ENCODE measurements at places on chromosomes 1 and 21.

DNA sequence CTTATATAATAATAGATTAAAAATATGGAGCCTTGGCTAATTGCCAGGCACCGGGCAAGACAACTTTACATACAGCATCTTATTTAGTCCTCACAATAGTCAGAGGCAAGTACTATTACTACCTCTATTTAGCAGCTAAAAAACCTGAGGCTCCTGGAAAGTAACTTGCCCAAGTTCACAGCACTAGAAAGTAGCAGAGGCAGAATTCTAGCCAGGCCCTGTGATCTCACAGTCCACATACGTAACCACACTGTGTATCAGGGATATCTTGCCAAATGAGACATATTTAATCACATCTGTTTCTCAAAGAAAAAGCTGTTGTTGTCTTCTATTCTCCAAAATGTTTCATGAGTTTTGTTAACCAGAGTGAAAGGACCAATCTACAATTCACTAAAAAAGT, 378.5 kb downstream of the PLPP3 start:
- no peak for DNase-seq

DNA sequence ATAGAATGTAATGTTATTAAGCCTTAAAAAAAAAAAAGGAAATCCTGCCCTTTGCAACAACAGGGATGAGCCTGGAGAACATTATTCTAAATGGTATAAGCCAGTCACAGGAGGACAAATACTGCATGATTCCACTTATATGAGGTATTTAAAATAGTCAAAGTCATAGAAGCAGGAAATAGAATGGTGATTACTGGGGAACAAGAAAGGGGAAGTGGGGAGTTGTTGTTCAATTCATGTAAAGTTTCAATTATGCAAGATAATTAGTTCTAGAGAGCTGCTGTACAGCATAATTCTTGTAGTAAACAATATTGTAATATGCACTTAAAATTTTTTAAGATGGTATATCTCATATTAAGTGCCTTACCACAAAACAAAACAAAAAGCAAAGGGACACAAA, 13.2 kb downstream of the FCER1A start:
- DNase-seq, result no peak

DNA sequence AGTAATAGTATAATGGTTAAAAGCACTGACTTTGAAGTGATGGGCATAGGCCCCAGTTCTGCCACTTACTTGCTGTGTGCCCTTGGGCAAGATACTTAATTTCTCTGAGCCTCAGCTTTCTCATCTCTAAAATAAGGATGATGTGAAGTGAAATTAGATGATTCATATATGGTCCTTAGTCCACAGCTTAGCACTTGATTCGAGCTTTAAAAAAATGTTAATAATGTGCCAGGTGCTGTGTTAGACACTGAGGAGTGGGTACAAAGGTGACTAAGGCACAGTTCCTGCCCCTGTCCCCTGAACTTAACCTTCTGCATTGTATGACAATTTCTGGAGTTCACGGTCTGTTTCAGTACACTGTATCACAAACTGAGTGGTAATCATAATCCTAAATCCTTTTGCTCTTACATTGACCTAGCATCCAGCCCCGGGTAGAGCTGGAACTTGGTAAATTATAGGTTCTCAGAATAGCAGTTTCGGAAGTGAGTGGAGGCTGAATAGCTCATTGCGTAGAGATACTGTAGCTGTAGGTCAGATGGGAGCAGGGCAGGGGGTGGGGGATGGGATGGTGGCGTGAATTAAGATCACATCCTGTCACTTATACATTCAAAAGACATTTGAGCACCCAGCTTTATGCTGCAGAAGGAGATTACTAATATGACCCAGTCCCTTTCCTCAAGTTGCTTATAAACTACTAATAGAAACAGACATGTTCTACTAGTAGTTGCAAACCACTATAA, 1.5 kb downstream of the ZNF691 start:
- DNase-seq, result no peak

GRCh38 chr1:156622581-156623297, 3.5 kb downstream of the HAPLN2 start:
- no peak for DNase-seq

DNA sequence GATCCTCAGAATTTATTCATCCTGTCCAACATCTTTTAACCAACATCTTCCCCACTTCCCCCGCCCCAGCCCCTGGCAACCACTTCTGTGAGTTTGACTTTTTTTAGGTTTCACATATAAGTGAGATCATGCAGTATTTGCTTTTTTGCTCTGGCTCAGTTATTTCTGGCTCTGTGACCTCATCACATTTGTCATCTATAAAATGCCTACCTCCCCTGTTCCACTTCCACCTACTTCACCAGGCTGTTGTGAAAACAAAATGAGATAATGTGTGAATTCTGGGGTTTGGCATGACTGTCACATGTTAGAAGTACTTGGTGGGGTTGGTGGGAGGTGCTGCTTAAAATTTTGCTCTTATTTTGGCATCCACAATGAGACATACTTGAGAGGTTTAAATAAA, 18.4 kb downstream of the HHAT start:
- no peak for DNase-seq

DNA sequence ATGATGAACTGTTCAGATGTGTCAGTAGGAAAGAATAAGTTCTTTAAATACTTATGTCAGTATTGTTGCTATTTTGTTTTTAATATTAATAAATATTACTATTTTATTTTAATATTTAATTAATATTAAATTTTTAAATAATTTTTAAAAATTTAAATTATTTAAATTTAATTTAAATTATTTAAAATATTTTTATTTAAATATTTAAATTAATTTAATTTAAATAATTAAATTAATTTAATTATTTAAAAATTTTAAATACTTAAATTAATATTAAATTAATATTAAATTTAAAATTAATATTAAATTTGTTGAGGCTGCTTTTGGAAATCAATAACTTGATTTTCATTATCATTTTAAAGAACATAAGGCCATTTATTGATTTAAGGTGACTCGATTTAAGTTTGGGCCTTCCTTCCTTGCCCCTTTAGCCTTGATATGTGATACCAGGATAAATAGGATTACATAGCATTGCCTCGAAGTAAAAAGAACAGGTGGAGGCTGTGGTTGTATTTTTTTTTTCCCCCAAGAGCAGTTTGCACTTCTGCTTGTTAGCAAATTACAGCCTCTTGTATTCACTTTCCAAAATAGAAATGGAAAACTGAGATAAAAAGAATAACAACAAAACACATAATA, 915.2 kb downstream of the TTLL7 start:
- no peak for DNase-seq

GRCh38 chr1:81574408-81574807, 226.3 kb upstream of the ADGRL2 start:
- DNase-seq, result no peak

- no peak for DNase-seq
Observed at GRCh38 chr1:91809317-91809716, 76.6 kb downstream of the TGFBR3 start.

DNA sequence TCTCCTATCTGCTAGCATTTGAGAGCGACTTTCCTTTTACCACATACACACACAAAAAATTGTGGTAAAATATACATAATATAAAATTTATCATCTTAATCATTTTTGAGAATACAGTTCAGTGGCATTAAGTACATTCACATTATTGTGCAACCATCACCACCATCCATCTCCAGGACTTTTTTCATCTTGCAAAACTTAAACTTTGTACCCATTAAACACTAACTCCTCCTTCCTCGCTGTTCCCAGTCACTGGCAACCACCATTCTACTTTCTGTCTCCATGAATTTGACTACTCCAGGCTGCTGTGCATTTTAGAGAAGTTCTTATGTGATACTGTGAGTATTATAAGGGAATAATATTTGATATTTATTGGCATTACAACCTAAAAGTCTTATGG, 181.3 kb downstream of the C1orf21 start:
- no peak for DNase-seq

GRCh38 chr21:33059380-33059841, 10.5 kb upstream of the OLIG1 start:
- DNase-seq, result no peak

- no peak for DNase-seq
Observed at GRCh38 chr1:197632651-197633050, 142.6 kb downstream of the DENND1B start.

GRCh38 chr21:24118738-24119459, 1488.4 kb downstream of the MRPL39 start:
- no peak for DNase-seq

DNA sequence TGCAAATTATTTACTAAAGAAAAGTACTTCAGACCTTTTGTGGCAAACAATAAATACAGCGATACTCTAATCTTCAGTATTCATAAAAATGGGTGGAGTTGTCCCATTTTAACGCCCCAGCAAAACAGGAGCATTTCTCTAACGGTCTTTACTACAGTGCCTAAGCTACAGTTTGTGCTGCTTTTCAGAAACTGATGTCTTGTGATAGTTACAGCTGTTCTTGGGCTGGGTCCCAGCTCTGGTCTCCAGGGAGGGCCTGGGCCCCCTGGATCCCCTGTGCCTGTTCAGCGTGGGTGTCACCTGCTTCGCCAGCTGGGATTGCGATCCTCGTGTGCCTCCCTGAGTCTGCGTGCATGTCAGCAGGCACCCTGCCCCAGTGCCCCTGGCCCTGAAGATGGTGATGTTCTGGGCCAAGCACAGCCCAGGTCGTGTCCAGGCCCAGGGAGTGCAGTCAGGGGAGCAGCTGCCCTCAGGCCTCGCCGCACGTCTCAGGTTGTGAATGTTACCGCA, 64.0 kb upstream of the DIP2A start:
- DNase-seq, result no peak

DNA sequence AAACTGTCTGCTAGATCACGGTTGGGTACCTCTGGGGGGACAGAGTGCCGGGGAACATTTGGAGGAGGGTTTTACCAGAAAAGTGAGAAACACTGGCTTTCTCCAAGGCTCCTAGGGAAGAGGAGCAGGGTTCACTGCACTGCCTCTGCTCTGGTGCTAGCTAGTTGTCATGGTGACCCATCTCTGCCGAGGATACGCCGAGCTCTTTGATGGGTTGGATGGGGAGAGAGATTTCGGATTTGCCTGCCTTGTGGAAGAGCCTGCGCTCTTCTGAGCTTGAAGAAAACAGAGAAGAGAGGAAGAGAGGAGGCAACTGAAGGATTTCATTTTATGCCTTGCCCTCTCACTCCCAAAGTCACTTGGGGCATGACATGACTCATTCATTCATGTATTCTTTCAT, 92.1 kb downstream of the NAV1 start:
- DNase-seq, result no peak

DNA sequence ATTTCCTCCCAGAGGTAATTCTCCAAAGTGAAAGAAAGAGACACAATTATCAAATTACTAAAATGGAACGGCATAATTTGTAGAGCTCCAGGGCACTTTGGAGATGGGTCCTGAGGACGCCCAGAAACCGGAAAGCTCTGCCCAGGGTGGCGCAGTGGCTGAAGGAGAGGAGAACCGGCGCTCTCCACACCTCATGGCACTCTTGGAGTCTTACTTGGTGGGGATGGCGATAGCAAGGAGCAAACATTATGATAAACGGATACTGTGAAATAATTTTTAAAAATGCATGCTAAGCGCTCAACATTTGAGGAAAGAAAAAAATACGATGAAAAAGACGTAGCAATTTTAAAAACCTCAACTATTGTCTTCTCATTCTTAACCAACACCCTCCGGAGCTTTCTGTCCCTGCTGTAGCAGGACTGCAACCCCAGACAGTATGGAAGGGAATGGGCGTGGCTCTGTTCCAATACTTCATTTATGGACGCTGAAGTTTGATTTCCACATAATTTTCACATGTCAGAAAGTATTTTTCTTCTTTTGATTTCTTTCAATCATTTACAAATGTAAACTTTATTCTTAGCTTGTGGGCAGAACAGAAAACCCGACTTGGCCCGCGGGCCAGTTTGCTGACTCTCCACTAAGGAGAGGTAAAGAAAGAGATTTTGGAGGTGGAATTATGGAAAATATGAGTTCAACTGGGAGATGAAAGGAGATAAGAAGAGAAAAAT, 1.1 kb downstream of the S100A11 start:
- DNase-seq, result no peak

DNA sequence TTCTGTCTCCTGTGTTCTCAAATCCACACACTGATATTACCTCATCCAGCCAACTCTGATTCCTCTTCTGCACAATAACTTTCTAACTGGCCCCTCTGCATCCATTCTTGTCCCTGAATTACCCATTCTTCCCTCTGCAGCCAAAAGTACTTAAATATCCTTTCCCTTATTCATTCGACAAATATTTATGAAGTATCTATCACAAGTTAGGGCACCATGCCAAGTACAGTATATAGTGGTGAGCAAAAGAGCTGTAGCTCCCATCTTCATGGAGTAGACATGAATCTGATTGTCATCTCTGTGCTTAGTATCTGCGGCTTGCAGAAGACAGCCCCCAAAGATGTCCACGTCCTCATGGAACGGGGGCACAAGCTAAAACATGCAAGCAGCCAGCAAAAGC, 316.8 kb downstream of the SETD4 start:
- DNase-seq, result no peak

DNA sequence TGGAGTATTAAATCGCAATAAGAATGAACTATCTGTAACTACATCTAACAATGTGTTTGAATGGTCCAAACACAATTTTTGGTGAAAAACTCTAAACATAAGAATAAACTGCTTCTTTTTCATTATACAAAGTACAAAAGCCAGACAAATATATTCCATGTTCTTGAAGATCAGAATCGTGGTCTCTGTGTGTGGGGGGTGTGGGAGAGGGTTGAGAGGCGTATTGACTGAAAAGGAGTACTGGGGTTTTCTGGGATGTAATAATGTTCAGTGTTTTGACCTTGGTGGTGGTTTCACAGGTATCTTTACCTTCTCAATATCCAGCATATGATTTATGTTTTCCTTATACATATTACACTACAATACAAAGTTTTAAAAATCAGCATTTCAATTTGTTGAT, 764 bp upstream of the CFH start:
- DNase-seq, result no peak

- no peak for DNase-seq
Observed at GRCh38 chr1:185483664-185484450, 166.8 kb upstream of the IVNS1ABP start.

DNA sequence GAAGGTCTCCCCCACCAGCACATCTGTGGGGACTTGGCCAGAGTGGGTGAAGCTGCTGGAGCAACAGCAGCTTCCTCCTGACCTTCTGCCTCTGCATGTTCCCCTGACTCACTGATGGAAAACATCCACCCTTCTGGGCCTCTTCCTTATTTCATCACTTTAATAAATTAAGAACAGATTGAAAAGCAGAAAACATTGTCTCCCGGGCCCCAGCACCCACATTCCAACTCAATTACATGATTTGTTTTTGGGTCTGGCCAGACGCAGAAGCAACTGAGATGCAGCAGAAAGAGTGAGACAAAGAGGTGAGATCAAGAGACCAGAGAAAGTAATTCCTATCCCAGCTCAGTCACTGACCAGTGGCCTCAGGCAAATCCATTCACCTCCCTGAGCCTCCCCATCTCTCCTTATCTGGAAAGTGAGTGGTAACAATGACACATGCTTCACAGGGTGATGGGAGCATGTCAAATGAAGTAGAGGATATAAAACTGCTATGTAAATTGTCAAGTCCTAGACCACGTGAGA, 157.1 kb downstream of the ELAVL4 start:
- DNase-seq, result no peak

Measured in activated naive CD8-positive, alpha-beta T cell treated with anti-CD3 and anti-CD28 coated beads, Interleukin-2, amount 50 U/mL, for 16 hours (primary cell).